Motor neuron (in vitro differentiated cells): ENCODE measurements at places on chromosomes 3 and 15.

- no peak for ATAC-seq
These were observed 41.6 kb downstream of the C3orf20 start for GRCh38 chr3:14716591-14716990.

- no peak for ATAC-seq
These were observed 19.4 kb upstream of the PRR20G start for GRCh38 chr3:127307112-127307835.

GRCh38 chr15:90001062-90001682 lies at the start of gene ZNF710:
Gene ZNF710 (plus strand): TSS chr15:90001324. CDS start chr15:90067138, 65,814 bp downstream.
- peak; percentile 36 for ATAC-seq

GRCh38 chr3:139687431-139687830 lies 9.7 kb upstream of the NMNAT3 start:
- no peak for ATAC-seq

DNA sequence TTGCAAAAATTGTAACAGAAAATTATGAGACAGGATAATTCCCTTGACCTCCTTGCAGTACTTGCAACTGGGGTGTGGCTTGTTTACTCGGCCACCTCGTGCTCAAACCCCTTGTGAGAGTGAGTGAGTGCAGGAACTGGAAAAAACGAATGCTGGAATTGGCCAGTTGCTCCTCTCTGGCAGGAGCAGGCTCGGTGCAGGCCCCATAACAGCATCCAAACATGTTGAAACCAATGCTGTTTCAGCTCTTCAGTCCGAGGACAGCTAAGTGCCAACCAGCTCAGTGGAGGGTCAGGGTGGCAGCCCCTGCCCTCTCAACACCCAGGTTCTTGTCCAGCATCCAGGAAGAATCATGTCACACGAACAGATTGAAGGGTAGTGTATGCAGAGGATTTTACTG lies 36.9 kb downstream of the METTL6 start:
- no peak for ATAC-seq

DNA sequence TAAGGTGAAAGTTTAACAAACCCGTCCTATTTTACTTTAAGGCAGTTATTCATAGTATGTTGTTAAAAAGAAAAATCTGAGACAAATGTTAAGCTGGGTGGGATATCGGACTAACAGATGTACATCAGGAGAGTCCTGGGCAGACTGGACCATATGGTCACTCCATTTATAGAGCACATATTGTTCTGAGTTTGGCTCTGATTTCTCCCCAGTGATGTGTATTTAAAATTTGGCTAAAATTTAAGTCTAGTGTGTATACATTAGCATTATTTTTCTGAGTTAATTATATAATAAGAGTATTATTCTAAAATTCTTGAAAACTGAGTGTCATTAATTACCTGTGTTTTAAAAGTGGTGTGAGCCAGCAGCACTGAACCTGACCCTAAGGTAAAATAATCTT lies 6.1 kb downstream of the GMPS start:
- no peak for ATAC-seq

- no peak for ATAC-seq
These were observed 112.1 kb downstream of the IQSEC1 start for GRCh38 chr3:12961007-12961696.

DNA sequence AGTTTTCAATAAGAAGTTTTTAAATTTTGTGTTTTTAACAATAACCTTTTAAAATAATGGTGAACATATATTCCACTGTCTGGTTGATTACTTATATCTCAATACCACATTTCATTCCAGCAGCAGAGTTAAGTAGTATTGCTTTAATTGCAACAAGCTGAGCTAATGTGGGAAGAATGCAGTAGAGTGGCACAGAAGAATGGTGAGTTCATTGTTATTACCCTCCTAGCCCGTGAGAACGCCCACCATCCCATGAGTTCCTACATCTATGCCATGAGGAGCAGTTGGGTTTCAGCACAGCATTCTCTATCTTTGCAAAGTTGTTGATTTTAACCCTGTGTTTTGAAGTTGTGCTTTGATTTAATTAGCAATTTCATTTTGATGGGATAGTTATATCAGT lies 17.8 kb upstream of the NR2E3 start:
- ATAC-seq: peak; percentile 70

DNA sequence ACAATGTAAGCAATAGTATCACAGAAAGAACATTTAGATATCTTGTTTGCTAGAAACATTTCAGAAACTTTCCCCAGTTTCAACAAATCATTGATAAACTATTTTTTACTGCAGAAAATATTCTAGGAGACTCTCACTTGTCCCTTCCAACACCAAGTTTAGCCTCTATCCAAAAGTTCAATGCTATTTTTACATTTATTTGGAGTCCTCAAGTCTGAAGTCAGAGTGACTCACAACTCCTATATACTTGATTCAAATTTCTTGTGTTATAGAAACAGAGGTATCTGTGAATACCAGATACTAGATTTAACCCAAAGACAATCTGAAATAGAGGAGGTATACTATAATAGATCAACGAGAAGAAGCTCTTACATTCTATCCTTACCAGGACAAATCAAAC lies 49.6 kb downstream of the RFX7 start:
- no peak for ATAC-seq

DNA sequence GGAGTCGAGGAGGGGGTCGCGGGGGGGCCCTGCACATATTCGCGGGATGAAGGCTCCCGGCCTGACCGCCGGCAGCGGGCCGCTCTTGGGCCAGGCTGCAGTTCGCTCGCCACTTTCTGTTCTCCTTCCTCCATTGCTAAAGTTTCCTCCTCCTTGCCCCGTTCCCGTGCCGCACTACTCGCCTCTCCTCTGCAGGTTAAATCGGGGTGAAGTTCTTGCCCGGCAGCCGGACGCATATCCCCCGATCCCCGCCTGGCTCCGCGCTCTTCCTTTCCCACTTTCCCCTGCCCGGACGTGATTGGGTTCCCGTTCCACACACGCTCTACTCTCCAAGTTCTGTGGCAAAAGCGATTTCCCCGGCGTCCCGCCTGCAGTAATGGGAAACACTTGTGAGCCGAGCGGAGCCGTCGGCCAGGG lies 556 bp downstream of the CRYBG3 start:
- ATAC-seq: peak; percentile 48

DNA sequence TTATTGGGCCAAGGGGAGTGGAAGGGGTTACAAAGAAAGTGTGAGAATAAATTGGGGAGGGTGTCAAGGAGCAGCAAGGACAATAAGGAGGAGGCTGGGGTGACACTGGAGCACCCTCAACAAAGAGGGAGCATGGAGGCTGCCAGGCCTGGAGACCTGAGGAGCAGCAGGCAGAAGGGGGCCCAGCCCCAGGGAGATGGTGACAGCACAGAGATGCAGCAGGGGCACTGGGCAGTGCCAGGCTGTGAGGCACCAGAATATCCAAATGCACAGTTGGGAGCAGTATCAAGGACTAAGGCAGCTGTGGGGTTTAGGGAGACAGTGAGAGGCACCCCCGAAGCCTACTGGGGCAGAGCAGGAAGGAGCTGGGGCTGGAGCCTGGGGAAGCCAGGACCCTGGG lies 19.4 kb upstream of the ALAS1 start:
- no peak for ATAC-seq

DNA sequence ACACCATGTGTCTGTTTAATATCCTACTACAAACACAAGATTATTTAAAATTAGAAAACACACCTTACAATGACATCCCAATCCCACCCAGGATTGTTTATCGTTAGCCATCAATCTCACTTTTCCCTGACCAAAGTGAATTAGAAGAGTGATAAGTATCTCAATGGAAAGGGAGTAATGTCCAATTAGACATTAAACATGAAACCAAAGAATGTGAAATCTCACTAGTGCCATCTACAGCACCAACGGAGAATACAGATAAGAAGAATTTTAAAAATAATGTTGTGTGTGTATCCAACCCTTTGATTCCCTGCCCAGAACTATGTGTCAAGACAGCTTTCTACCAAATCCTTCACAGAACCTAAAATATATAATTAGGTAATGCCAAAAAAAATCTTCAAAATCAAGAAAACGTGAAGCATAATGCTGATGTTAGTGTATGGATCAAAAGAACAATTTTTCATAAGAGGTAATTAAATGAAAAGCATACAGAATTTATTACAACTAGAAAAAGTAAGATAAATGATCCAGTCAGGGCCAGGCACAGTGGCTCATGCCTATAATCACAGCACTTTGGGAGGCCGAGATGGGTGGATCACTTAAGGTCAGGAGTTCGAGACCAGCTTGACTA lies 64.2 kb downstream of the SCAPER start:
- ATAC-seq: peak; percentile 55

- ATAC-seq: no peak
These were observed 106.1 kb downstream of the OXNAD1 start for GRCh38 chr3:16370872-16371740.

- no peak for ATAC-seq
These were observed 516.1 kb upstream of the GOLIM4 start for GRCh38 chr3:168611826-168612225.

DNA sequence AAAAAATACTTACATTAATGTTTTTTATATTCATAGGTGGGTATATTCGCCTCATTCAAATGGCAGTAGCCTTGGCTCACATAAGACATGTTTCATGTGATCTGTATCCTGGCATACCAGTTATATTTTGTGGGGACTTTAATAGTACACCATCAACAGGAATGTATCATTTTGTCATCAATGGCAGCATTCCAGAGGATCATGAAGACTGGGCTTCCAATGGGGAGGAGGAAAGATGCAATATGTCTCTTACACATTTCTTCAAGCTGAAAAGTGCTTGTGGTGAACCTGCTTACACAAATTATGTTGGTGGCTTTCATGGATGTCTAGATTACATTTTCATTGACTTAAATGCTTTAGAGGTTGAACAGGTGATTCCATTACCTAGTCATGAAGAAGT lies 3.5 kb downstream of the PDE12 start:
- ATAC-seq: no peak

- ATAC-seq: no peak
These were observed 49.7 kb downstream of the PDE8A start for GRCh38 chr15:85031086-85031943.

GRCh38 chr3:65060904-65061303 lies 373.1 kb upstream of the ADAMTS9 start:
- no peak for ATAC-seq

GRCh38 chr3:129560269-129560787 lies 17.4 kb downstream of the H1-8 start:
- peak; percentile 26 for ATAC-seq

DNA sequence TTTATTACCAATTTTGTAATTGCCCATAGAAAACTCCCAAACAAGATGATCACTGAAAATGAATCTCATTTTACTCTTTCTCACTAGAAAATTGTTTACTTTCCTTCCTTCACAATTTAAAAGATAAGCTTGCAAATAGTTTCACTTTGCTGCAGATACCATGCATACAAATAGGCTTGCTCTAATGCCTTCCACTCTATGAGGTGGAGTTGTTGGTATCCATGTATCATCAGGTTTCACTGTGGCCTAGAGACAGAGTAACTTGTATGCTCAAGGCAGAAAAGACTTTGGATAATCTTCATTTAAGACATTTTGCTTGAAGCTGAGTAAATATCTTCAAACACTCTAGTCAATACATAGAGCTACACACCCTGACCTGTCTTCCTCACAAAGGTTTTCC lies 60.8 kb downstream of the RYK start:
- no peak for ATAC-seq

DNA sequence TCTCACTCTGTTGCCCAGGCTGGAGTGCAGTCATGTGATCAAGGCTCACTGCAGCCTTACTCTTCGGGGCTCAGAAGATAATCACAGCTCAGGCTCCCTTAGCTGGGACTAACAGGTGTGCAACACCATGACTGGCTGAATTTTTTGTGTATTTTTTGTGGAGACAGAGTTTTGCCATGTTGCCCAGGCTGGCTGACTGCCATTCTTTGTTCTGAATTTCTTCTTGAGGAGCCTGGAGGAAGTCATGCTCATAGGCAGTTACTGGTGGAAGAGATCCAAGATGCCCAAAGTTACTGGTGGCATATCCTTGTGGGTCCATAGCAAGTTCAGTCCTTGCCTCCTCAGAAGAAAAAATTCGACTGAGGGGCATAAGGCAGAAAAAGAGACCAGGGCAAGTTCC lies 16.6 kb upstream of the UBP1 start:
- ATAC-seq: no peak

- ATAC-seq: peak; percentile 84
These were observed 286.2 kb upstream of the UBE2E1 start for GRCh38 chr3:23519314-23520208.

- ATAC-seq: no peak
These were observed 26.2 kb downstream of the SEC62 start for GRCh38 chr3:169992781-169993180.

DNA sequence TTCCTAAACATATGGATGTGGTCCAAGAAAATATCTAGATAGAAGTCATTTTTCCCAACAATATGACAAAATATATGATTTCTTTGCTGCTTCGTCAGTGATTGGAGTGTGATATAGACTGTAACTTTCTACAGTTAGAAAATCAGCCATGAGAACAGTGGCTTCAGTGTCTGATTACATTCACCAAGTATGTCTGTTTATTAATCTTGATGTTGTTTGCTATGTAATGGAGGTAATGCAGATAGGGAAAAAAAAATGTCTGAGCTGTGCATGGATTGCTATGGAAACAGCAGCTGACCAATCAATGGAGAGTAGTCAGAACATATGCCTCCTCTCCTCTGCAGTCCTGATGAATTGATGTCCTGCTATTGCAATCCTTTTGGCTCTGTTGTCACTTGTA lies 72.3 kb upstream of the GAP43 start:
- ATAC-seq: peak; percentile 21

DNA sequence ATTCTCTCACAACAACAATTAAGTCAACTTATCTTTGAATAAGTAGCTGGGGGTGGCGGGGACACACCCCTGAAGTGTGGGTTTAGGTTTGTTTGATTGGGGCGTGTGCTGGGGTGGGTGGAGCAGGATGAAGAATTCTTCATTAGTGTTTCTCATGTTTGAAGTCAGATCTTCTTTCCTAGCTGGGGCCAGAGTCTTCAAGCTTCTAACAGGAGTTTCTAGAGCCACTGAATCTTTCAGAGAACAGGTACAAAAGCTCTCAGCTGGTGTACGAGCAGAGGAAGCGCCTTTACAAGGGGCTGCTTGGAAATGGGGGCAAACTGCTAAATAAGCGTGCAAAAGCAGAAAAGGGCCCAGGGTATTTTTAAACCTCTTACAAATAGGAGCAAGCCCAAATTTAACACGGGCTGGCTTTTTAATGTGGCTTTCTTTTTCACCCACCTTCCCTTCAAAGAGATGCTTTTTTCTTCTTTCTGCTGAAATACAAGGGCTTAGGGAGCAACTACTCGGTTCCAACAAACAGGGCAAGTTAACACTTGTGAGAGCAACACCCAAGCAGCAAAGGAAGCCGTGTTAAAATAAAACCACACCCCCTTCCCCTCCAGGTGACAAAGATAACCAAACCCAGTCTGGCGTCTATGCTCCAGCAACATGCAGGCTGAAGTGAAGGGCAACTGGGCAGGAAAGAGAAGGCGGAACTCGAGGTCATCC lies 86.9 kb upstream of the RASGRP1 start:
- ATAC-seq: no peak

- ATAC-seq: no peak
These were observed 8.5 kb upstream of the FANCD2 start for GRCh38 chr3:10017636-10018292.
